HL-60 (cell line): ENCODE measurements at places on chromosomes 1 and 21.

GRCh38 chr1:100250264-100250663 lies 630 bp upstream of the DBT start:
- DNase-seq: no peak

DNA sequence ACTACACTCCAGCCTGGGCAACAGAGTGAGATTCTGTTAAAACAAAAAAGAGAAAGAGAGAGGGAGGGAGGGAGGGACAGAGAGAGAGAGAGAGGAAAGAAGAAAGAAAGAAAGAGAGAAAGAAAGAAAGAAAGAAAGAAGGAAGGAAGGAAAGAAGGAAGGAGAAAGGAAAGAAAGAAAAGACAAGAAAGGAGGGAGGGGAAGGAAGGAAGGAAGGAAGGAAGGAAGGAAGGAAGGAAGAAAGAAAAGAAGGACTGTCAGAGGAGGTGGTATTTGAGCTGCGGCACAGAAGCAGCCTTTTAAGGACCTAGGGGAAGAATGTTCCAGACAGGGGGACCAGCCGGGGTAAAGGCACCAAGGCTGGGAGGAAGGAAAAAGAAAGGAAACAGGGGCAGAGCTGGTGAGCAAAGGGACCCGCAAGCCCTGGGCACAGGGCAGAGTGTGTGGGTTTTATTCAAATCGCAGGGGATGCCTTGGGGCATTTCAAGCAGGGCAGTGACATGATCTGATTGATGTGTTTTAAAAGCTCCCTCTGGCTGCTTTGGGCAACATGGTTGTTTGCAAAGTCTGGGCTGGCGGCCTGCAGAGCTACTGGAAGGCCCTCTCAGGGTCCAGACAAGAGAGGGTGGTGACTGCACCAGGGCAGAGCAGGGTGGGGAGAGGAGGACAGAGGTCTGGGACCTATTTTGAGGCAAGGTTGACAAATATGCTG lies 176.9 kb upstream of the VAMP3 start:
- DNase-seq: no peak

DNA sequence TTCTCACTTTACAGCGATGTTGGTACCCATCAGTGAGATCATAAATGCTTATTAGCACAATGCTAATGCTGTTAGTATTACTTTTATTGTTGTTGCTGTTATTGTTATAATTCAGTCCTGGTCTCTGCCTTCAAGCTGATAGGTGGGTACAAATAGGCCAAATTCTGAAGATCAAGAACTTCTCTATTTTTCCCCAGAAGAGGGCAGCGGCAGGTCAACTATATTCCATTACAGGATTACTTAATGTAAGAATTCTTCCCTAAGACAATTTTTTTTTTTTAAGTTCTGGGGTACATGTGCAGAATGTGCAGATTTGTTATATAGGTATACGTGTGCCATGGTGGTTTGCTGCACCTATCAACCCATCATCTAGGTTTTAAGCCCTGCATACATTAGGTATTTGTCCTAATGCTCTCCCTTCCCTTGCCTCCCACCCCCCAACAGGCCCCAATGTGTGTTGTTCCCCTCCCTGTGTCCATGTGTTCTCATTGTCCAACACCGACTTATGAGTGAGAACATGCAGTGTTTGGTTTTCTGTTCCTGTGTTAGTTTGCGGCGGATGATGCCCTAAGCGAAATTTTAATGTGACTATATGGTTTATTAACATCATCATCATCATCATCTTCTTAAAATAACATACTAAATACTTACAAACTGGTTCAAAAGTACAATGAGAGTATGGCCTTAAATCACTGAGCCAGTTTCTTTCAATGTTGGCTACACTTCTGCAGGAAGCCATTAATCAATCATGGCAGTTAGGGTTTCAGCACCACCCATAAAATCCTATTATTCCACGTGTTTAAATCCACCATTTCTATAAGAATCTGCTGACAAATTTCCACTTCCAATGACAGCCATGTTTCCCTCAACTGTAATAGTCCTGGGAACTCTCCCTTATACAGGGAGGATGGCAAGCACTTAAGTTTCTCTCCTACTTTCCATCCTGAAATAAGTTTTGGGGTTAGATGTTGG lies 19.2 kb downstream of the SLC19A2 start:
- DNase-seq: peak; percentile 19

- no peak for DNase-seq
Observed at GRCh38 chr1:9877962-9878361, 32.1 kb downstream of the CTNNBIP1 start.

DNA sequence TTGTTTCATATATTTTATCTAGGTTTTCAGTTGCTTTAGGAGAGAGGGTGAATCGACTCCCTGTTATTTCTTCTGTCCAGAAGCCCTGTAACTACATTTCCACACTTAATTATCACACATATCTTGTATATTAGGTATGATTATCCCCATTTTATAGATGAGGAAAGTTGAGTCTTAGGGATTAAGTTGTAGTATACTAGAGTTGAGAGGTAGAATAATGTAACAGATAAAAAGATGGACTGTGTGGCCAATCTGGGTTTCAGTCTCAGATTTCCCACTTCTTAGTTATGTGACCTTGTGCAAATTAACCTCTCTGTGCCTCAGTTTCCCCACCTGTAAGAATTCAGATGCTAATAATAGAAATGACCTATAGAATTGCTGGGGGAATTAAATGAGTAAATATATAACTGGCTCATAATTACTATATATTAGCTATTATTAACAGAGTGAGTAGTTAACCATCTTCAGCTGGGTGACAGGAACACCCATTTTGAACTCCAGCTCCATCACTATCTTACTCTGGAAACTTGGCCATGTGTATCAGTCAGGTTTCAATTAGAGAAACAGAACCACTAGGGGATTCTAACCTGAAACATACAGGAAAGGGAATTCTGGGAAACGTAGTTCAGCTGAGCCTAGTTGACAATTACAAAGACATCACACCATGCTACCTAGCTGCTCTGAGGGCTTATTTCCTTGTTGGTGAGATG lies 20.4 kb upstream of the FOXO6 start:
- DNase-seq: no peak

- DNase-seq: no peak
Observed at GRCh38 chr1:115261496-115261895, 76.6 kb downstream of the NGF start.

- no peak for DNase-seq
Observed at GRCh38 chr1:27445177-27445936, 44.6 kb downstream of the WASF2 start.
